ENCODE measurements at places on chromosomes 5 and 9.

GRCh38 chr5:11248966-11249365 is 487.9 kb upstream of the DAP start:
- no peak for DNase-seq

DNA sequence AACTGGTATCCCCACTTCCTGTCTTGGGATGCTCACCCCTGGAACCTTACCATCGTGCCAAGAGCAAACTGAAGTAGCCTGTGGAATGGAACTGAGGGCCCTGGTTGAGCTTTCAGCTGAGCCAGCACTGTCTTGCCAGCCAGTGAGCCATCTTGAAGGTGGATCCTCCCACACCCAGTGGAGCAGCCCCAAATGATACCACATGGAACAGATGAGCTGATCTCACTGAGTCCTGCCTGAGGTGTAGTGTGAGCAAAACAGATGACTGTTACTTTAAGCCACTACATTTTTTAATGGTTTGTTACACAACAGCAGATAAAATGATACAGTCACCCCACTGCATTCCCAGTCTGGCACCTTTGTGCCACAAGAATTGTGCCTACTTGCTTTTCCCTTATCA is 2.2 kb upstream of the PCYOX1L start:
- no peak for DNase-seq

DNA sequence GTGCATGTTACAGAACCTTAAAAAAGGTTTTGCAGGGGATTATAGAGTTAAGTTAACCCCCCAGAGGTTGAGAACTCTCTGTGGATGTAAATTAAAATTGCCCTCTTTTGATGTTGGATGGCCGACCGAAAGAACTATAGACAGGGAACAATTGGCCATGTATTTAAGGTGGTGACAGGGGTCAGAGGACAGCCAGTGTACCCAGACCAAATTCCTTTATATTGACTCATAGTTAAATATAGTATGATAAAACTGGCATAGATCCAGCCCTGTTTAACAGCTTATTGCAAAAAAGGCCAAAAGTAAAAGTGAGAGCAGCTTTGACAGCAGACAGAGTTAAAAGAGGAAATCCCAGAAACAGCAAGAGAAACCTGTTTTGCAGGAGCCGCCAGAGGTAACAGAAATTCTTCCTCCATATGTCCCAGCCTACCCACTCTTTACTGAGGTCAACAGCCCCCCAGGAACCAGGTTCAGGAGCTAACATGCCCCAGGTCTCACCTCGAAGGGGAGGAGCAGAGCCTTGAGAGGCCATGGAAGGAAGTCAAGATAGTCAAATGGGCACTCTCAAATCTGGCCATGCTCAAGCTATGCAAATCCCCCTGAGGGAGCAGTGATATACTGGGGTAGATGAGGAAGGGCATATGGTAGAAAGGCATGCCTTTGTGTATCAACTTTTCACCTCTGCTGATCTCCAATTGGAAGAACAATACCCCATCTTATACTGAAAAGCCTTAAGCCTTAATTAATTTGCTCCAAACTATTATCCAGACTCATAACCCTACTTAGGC is 156.4 kb upstream of the COX7C start:
- DNase-seq = no peak

GRCh38 chr5:137584262-137584661 is 85.1 kb upstream of the SPOCK1 start:
- DNase-seq = no peak

DNA sequence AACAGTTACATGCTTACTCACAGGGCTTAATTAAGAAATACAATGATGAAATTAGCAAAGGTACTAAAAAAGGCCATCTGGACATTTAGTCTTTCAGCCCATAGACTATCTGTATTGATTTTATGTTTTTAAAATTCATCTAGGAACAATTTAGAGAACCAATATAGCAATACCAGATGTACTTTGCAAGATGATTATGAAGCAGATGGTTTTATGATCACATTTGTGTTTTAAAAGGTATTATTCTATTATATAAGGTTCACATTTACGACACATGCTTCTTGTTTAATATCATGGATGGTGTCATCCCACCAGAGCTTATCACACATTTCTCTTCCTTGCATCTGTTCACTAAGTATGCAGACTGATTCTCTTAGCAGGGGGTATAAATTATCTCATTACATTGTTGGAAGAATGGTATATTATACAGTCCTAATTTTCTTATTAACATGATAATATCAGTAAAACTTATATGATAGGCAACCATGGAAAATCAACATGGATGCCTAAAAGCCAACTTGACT is 21.1 kb upstream of the SRFBP1 start:
- DNase-seq = no peak

GRCh38 chr9:125393426-125393825 is 131.8 kb downstream of the GAPVD1 start:
- DNase-seq = no peak

DNA sequence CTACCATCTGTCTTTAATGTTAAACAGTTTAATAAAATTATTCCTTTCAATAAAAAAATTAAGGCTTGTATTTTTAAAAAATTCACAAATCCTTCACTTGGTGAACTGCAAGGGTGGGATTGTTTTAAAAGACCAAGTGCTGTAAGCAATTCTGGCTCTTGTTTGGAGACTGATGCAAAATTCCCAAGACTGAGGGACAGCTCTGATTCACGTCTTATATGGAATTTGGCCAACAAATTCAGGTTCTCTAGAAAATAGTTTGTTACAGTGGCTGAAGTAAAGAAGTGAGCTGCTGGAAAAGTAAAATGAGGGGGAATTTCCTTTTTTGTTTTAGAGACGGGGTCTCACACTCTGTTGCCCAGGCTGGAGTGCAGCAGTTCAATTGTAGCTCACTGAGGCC is 58.3 kb downstream of the PRELID2 start:
- DNase-seq = no peak

GRCh38 chr9:133476036-133476931 is 2.6 kb downstream of the SLC2A6 start:
- DNase-seq = no peak

- DNase-seq = no peak
These were observed 10.5 kb upstream of the NDST1 start for GRCh38 chr5:150497274-150497988.

DNA sequence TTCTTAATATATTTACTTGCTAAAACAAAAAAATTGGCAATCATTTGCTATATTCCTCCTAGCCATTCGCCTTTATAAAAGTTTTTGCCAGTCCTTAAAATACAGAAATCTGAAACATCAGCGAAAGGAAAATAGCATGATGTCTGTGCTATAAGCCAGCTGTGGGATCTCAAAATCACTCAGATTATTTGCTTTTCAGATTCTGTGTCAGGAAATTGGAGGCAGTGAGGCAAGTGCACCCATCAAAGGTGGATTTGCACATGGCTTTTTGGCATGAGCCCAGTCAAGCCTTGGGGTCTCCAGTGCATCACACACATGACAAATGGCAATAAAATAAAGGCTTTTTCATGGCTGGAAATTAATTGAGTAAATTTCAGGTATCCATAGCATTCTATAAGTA is 196.8 kb upstream of the DAPK1 start:
- DNase-seq = no peak

GRCh38 chr9:5628183-5628529 is 751 bp upstream of the RIC1 start:
- DNase-seq = no peak

- DNase-seq = no peak
These were observed 4.6 kb upstream of the DNAJC18 start for GRCh38 chr5:139443831-139444453.

DNA sequence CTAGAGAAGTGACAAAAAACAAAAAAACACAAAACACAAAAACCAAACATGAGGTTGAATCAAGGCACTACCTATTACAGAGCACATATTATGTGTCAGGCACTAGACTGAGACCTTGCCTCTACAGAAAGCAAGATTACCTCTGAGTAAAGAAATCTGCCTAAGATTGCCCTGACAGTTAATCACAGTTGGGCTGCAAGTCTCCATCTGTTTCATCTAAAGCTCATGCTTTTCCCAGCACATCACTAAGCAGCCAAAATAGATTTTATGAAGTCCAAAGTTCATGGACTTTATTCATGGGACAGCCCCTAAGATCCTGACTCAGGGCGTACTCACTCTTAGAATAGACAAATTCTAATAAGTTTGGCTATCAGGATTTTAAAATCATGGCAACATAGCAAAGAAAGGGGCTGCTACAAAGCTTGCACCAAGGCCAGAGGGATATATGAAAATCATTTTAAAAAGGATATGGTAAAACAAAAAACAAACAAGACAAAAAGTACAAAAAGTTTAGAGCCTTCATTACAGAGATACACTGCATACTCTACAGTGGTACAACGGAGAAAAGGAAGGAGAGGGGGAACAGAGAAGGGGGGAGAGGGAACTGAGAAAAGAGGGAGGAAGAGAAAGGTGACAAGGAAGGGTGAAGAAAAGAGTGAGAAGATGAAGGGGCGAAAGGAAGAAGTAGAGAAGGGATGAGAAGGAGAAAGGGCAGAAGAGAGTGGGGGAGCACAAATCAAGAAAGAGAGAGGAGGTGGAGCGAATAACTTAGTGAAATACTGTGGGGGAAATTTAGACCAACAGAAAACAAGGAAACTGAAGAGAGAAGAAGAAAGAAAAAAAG is 58.2 kb downstream of the RICTOR start:
- DNase-seq = no peak

GRCh38 chr5:95533761-95534160 is 21.0 kb downstream of the SKIC3 start:
- DNase-seq = no peak

DNA sequence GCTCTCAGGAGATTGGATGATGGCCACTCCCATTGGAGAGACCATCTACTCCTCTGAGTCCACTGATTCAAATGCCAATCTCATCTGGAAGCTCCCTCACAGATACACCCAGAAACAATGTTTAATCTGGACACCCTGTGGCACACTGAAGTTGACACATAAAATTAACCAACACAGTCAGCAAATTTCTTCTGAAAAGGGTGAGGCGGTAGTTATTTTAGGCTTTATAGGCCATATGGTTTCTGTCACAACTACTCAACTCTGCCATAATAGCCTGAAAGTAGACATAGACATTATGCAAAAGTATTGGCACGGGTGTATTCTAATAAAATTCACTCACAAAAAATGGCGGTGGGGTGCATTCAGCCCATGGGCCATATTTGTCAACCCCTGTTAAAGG is 244.5 kb upstream of the VLDLR start:
- no peak for DNase-seq

- no peak for DNase-seq
These were observed 167.5 kb downstream of the SYK start for GRCh38 chr9:90969021-90969675.

GRCh38 chr9:677461-678097 is 163.9 kb upstream of the DMRT1 start:
- peak; percentile 19 for DNase-seq

DNA sequence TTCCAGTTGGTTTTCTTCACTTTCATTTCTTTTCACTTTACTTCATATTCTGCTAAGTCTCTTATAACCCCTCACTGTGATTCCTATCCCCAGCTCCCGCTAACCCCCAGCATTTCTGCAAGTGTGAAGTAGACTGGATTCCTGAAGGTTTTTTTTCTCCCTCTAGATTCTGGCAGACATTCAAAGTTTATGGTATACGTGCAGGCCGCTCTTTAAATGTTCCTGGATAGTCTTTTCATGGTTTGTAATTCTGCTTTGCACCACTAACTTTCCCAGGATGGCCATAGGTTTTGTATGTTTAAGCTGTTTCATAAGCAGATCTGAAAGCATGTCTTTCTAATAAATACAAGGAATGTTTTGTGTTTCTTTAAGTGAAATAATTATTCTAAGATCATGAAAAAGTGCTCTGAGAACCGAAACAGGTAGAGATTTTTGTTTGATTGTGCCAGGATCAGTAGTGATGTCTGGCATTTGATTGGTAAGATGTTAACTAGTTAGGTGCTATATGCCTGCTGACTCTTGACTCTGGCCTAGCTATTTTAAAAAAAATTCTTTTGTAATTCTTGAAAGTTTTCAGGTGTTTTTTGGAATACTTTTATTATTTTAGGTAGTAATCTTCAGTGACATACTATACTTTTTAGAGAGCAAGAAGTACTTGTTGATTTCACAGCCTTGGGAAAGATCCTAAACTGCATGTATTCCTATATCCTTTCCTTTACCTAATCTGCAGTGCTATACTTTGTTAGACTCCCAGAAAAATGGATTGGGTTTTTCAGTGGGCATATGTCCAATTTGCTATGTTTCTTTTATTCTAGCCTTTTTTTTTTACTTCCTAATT is 29.7 kb downstream of the CNOT6 start:
- no peak for DNase-seq

DNA sequence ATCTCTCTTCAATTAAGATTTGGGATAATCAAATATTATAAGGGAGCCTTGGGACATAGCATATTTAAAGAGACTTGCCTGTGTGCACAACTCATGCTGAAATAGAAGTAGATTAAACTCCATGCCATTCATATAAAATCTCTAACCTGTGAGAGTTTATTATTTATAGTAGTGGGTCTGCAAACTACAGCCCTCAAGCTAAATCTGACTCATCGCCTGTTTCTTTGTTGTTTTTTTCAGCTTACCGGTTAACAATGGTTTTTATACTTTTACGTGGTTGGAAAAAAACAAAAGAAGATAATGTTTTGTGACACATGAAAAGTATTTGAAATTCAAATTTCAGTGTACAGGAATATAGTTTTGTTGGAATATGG is 61.9 kb upstream of the GHR start:
- DNase-seq = no peak

GRCh38 chr9:36461323-36461722 is 61.3 kb upstream of the RNF38 start:
- no peak for DNase-seq

DNA sequence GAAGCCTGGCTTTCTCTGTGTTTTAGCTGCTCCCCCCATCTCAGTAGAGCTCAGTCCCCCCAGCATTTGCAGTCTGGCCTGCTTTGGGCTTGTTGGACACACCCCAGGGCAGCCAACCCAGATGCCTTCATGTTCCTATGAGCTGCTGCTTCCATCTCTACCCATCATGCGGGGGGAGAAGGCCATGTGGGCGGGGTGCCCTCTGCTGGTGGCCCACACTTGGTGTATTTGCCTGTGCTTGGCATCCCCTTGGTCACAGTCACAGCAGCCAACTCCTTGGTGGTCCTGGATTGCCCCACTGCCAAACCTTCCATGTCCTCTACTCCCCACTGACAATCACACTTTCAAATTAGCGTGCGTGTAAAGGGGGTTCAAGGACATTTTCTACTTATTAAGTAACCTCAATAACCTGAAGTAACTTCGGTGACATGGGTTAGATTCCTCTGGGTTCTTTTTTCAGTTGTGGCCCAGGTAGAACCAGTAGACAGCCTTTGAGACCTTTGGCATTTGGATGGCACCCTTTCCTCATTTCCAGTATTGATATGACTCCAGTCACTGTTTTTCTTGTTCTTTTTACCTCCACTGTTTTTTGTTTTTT is 42.8 kb downstream of the SNX30 start:
- DNase-seq = peak; percentile 93

GRCh38 chr5:104751969-104752368 is 1189.4 kb upstream of the NUDT12 start:
- DNase-seq = no peak

GRCh38 chr5:159639590-159639989 is 276.7 kb upstream of the ADRA1B start:
- no peak for DNase-seq
